ENCODE measurements at places on chromosomes 7 and 10.

DNA sequence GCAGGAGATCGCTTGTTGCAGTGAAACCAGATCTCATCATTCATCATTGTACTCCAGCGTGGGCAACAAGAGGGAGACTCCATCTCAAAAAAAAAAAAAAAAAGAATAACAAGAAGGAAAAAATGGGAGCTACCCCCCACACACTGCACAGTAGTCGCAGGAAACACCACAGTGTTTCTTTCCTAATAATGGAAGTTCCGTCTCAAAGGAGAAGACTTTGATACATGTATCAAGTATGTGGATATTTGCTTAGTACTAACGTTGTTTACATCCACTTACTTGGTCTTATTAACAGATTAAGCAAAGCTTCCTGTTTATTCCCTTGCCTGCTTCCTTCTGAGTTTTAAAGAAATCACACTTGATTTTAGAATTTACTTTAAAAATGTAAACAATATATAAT, 22.2 kb downstream of the YAE1 start:
- DNase-seq: no peak

DNA sequence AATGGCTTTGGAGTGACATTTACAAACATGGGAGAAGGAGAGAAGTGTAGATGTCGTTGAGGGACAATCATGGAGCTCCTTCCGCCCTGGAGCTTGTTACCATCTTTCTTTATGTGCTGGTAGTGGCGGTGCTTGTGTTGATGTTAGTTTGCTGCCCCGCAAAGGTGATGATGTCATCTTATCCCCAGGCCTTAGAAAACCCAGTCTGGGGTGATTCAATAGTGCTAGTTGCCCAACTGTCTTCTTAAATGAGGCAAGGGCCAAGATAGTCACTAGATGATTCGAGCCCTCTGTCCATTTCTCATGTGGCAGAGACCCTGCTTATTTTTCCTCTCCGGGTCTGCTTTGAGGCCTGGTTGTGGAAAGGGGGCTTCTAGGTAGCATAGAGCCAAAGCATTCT, 277.4 kb downstream of the CCSER2 start:
- DNase-seq: no peak

DNA sequence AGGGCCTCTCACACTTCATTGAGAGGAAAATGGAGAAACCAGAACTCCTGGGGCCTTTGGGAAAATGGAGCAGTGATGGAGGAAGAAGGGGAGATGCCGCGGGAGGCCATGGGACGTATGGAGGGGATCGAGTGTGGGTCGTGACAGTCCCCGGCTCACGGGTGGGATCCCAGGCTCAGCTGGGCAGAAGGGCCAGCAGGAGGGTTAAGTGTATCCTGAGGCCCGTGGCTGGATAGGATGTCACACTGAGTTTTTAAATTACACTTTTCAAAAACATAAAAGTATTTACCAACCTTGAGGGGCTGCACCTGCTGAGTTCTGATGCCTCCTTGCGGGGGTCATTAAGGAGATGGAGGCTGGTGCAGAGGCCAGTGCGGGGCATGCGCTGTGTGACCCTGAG, 28.0 kb upstream of the PSMG3 start:
- no peak for DNase-seq

- no peak for DNase-seq
These were observed 636.1 kb upstream of the FZD8 start for GRCh38 chr10:36278176-36278575.

- DNase-seq: no peak
These were observed 23.3 kb downstream of the DCLRE1C start for GRCh38 chr10:14930610-14931009.

DNA sequence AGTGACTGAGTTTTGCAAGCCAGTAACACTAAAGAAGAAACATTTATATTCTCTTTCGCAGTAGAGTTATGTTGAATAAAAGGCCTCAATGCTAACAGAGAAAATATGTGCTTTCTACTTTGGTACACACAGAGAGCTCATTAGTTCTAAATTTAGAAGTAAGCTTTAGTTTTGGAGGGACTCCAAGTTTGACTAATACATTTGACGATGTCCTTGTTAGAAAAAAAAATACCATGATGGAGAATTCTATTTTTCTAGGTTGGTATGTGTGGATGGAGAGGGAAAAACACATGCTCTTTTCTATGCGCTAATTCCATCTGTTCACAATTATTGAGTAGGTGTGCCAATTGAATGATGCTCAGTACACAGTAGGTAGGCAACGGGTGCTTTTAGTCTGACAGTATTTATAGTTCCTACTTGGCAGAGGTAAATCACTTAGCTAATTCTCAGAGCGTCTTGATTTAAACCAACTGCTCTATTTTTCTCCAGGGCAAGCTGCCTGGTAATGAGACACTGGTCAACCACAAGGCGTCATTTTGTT, 327.2 kb upstream of the AKR1E2 start:
- DNase-seq: no peak

DNA sequence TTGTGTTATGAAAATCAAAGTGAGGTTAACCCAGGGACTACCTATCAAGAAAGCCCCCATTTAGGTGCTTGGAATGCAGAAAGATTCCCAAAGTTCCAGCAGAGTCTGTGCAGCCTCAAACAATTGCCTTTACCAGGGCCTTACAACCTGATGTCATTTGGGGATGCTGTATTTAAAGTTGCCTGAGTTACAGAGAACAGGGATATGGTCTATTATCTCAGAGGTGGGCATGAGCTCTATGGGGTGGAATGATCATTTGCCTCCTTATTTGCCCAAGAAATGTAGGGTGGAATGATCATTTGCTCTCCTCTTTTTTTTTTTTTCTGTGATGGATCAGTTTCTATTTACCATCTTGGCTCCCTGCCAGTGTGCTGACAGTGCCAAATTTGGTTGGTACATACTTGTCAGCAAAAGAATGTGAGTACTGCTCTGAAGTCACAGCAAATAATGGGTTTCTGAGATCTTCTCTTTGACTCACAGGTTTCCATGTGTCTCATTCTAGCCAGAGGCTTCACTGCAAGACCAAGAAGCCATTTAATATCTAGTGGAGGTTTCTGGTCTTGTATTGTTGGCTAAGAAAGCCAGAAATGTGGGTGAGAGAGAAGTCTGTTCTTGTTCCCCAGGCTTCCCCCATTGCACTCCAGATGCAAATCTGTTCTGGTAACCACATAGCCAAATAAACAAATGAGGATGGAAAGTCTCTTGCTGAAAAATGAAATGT, 45.5 kb upstream of the ZNRF2 start:
- DNase-seq: no peak

GRCh38 chr7:2566890-2567678, 8.3 kb downstream of the IQCE start:
- no peak for DNase-seq

DNA sequence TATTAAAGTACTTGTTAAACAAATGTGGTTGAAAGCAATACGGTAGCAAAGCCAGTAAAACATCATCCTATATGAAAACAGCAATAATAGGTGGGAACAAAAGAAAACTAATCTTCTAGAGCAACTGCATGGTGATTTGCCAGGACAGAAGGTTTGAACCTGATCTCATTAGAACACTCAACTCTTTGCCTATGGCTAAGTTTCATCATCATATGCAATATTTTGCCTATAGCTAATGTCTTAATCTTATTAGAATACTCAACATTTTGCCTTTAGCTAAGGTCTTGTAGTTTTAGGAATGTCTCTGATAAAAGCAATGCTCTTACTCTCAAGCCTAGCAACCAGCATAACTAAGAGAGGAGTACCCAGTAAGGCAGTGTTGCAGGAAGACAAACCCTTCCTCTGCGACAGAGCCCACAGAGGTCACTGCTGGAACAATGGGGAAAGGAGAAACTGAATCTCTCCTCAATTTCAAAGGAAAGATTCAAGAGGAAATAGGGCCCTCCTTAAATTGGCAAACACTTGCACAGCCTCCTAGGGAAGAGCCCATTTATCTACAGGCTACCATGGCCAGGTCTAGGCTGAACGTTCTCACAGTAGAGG, 38.3 kb downstream of the CADPS2 start:
- DNase-seq: no peak
